ENCODE measurements at places on chromosomes 12 and 14.

DNA sequence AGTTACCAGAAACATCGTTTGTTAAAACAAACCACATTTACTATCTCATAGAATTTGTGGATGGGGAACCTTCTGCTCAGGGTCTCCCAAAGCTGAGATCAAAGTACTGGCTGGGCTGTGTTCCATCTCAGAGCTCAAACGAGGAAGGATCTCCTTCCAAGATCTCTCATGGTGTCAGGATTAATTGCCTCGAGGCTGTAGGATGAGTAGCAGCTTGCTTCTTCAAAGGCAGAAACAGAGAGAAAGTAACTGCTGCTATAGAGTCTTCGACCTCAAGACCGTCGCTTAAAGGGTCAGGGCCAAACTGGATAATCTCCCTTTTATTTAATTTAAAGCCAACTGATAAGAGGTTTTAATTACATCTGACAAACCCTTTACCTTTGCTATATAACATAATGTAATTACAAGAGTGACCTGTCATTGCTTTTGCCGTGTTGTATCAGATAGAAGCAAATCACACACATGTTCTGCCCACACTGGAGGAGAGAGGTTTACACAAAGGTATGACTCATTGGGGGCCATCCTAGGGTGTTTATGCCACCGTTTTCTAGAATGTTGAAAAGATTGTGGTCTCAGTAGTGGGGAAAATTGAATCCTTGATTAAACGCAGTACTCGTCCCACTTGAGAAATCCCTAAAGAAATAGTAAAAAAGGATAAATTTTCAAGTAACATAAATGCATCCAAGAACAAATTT is 868.8 kb upstream of the TMEM132C start:
- no peak overlapping the region for H3K27ac ChIP-seq
- H3K4me1 ChIP-seq = no peaks in the 10 kb centered on the region
- H3K4me3 ChIP-seq = no peak overlapping the region
- H3K27me3 ChIP-seq = peaks cover 17% of the 10 kb centered on the region

DNA sequence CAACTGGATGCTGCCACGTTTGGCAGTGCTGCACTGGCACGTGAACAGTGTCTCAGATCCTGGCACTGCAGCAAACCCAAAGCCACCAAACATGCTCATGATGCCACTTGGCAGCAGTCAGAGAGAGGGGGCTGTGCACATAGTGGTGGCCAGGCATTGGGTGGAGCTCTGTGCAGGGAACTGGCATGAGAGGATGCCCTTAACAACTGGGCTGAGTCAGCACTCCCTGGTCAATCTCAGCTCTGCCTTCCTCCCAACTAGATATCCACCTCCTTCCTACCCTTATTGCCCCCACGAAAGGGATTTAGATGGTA is 37.0 kb downstream of the ZFHX2 start:
- H3K27me3 ChIP-seq = no peaks in the 10 kb centered on the region
- H3K4me3 ChIP-seq = no peak overlapping the region
- no peaks in the 10 kb centered on the region for H3K36me3 ChIP-seq
- no peak for DNase-seq
- H3K4me1 ChIP-seq = peaks cover 3% of the 10 kb centered on the region
- H3K27ac ChIP-seq = no peak overlapping the region

DNA sequence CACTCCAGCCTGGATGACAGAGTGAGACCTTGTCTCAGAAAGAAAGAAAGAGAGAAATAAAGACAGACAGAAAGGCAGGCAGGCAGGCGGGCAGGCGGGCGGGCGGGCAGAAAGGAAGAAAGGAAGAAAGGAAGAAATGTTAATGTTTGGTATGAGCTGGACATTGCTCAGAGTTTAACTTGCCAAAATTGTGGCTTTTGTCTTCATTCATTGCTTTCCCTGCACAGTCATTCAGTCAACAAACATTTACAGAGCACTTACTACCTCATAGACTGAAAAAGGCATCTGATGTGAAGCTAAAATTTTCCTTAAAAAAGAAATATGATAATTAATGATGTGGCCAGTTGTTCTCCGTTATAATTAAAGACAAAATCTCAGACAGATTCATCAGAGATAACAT is 247.1 kb downstream of the SPTSSA start:
- no peaks in the 10 kb centered on the region for H3K4me1 ChIP-seq
- H3K4me3 ChIP-seq = no peak overlapping the region
- no peaks in the 10 kb centered on the region for H3K36me3 ChIP-seq
- no peak for DNase-seq

DNA sequence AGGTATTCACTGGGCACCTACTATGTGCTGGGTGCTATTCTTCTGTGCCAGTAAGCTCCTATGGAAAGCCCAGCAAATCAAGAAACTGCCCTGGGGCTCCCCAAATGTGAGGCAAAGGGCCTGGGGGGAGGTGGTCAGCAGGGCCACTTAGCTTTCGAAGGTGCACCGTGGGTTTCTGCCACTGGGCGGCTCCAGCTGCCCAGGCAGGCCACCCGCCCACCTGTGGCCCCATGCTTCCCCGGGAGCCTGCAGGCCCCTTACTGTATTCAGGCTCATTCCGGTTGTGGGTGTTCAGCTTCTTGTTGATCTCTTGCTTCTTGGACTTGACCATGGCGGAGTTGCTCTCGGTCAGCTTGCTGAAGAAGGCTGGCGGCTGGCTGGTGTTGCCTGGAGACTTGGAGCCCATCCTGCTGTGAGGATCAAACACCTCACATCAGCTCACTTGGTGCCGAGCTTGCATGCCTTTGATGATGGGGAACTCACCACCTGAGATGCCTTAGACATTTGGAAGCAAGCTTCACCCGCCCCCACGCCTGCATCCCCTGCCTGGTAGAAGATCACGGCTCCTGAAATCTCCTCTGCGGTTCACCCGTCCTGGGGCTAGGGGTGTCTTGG is 37.3 kb downstream of the RFLNA start:
- no peak overlapping the region for H3K27ac ChIP-seq
- no peak overlapping the region for H3K4me3 ChIP-seq
- peaks cover 37% of the 10 kb centered on the region for H3K36me3 ChIP-seq
- no peak for DNase-seq

DNA sequence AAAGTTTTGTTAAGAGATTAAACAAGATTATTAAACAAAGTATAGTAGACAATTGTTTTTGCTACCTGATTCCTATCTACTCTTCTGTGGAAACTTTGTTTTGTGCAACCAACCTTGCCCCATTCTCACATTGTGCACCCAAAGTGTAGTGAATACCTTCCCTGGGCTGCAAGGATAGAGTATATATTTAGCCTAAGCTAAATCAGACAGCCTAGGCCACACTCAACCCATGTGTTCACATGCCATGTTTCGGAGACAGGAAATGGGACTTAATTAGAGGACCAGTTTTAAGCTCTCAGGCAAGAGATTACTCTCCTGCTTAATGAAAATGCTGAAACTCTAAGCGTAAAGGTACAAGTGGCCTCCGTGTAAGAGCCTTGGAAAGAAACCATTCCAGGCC is 734.9 kb upstream of the USP15 start:
- no peak overlapping the region for H3K27ac ChIP-seq
- H3K27me3 ChIP-seq = no peaks in the 10 kb centered on the region
- H3K4me1 ChIP-seq = no peaks in the 10 kb centered on the region
- H3K36me3 ChIP-seq = no peaks in the 10 kb centered on the region

GRCh38 chr12:75917083-75917482 is 114.5 kb downstream of the PHLDA1 start:
- H3K27ac ChIP-seq = no peak overlapping the region
- H3K4me1 ChIP-seq = no peaks in the 10 kb centered on the region

Data from common myeloid progenitor, CD34-positive (primary cell).